ENCODE measurements at places on chromosomes 1 and 21.
A peak's percentile ranks its signal among the peaks of the same experiment; 100 is the strongest.

GRCh38 chr1:206739411-206740076, 31.0 kb upstream of the IL19 start:
- peak; percentile 44 for DNase-seq

- no peak for DNase-seq
Observed at GRCh38 chr1:115764541-115764940, 4.0 kb downstream of the CASQ2 start.

DNA sequence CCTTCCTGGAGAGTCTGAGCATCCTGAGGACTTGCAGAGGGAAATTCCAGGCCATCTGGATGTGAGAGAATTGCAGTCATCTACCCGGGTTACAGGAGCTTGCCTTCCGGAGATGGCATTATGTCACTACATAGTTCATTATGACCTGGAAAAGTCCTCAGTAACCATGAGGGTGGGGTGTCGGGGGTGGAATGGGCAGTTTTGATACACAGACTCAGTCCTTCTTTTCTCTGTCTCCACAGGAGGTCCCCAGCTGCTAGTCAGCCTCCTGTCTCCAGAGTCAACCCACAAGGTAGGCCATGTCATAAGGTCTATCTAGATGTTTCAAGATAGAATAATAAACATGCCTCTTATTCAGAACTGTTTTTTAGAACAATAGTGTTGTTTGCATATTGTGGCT, 268.2 kb upstream of the SGIP1 start:
- no peak for DNase-seq

DNA sequence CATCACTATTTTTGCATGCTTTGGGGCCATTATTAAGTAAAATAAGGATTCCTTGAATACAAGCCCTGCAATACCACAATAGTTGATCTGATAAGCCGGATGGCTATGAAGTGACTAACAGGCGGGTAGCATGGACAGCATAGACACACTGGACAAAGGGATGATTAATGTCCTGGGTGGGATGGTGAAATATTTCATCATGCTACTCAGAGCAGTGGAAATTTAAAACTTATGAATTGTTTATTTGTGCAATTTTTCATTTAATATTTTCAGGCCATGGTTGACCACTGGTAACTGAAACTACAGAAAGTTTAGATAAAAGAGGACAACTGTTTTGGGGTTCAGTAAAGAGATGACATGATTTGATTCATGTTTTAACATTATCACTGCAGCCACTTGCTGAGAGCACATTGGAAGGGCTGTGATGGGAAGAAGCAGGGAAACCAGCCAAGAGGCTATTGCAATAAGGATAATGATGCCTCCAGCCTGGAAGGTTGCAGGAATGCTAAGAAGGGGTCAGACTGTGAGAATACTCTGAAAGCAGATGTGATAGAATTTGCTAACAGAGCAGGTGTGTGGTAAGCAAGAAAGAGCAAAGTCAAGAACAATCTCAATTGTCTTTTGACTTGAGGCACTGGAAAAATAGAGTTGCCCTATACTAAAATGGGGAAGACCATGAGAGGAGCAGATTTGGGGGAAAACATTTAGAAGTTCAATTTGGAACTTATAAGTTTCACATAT, 62.5 kb upstream of the TNFSF4 start:
- DNase-seq, result no peak

- DNase-seq, result no peak
Observed at GRCh38 chr1:232704694-232705680, 75.1 kb upstream of the SIPA1L2 start.

DNA sequence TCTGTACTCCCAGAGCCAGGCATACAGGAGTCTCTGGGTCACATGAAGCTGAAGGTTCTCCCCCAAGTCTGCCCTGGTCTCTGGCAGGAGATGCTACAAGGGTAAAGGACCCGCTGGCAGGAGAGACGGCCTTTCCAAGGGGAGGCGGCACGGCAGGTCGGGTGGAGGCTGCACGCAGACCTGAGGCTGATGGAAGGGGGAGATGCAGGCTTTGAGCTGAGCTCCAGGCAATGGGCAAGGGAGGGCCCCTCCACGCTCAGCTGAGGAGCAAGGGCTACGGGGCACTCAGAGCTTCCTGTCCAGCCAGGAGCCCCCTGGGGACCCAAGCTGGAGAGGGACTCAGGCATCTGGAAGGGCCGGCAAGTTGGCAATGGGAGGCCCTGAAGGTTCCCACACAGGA, 50.3 kb downstream of the MEGF6 start:
- DNase-seq, result no peak

DNA sequence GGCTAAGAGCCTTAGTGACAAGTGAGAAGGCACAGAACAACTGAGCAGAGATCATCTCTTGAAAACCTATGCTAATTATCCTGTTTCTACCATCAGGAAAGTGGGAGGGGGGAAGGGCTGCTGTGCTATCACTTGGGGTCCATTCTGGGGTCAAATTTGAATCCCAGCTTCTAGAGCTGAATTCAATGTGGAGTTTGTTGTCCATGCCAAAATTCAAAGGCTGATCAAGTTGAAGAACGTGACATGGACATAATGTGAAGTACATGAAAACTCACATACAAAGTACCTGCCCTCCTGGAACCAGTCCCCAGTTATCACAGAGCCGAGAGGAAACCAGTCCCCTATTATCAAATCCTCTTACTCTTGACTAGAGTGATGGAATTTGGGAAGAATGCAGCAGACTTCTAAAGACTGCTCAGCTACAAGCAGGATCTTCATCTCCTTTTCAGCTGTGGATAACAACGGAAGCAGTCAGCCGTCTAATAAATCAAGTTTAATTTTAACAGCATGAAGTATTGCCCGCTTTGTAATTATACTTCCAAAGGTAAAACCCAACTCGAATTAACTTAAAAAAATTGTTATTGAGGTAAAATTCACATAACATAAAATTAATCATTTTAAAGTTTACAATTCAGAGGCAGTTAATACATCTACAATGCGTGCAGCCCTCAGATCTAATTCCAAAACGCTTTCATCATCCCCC, 78.3 kb downstream of the SLC45A1 start:
- DNase-seq, result no peak

DNA sequence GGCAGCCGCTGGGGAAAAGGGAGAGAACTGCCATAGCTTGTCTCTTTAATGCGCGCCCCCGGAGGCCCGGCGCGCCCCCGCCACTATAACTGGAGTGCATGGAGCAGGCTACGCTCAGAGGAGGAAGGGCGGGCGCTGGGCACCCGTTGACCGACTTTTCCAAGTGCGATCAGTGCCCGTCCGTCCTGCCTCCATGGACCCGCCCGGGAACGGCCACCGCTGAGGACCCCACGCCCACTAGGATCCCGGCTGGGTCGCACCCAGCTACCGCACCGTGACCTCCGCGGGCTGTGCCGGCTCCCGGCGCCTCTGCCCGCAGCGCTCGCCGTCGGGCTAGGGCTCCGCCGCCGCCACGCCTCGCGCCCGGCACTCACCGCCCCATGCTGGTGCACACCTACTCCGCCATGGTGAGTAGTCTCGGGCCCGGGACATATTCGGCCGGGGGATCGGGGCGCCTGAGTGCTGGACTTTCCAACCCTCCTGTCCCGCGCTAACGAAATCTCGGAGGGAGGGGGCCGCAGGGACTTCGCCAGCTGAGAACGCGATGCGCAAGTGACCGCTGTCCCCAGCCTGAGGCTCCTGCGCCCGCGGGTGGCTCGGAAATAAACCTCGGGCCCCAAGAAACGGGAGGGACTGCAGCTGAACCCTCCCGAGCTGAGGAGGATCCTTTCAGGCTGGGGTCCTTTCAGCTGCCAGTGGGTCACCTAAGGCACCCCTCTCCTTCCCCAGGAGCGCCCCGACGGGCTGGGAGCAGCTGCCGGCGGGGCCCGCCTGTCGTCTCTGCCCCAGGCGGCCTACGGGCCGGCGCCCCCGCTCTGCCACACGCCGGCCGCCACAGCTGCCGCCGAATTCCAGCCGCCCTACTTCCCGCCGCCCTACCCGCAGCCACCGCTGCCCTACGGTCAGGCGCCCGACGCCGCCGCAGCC, at the start of gene TFAP2E:
Gene TFAP2E, plus strand, starts transcription at position 117 of the 927 bp plus-strand sequence. Its CDS starts 264 bp downstream, at position 381.
- no peak for DNase-seq
